ENCODE measurements at places on chromosomes 2 and 18.

DNA sequence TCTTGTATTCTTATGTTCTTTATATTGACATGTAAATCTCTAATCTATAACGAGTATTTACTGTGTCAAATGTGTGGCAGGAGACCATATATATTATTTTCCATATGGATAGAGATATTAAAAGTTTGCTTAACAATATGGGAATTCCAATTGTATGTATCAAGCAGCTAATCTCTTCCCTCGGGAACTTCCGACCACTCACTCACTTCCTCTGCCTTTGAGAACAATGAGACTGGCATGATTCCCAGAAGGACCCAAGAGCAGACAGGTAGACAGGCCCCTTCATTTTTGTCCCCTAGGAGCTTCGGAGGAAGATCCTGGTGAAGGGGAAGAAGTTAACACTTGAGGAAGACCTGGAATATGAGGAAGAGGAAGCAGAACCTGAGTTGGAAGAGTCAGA is 24.1 kb downstream of the PLCD4 start:
- no peak for DNase-seq

- no peak for DNase-seq
Measured at GRCh38 chr2:238235856-238236255, 4.0 kb downstream of the HES6 start.

DNA sequence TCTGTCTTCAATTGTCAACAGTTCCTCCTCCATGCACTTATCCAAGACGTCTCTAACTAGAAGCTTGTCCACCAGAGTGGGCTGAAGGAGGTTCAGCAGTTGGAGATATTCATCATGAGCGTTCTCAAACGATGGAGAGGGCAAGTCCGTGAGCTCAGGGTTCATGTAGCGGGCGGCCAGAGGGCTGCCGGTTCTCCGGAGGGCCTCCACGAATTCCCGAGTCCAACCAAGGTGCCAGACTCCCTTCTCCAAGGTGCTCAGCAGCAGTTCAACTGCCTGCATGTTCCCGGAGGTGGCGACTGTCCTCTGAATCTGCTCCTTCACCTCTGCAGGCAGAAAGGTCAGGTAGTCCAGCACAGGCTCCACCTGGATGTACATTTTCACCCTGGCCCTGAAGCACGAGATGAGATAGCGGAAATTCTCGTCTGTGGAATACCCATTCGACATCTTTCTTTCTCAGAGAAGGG is 590 bp downstream of the IFIH1 start:
- DNase-seq, result peak; percentile 60

GRCh38 chr2:128510701-128511397 is 192.2 kb upstream of the HS6ST1 start:
- DNase-seq, result no peak

GRCh38 chr2:218963601-218964000 is 4.1 kb downstream of the CDK5R2 start:
- no peak for DNase-seq

DNA sequence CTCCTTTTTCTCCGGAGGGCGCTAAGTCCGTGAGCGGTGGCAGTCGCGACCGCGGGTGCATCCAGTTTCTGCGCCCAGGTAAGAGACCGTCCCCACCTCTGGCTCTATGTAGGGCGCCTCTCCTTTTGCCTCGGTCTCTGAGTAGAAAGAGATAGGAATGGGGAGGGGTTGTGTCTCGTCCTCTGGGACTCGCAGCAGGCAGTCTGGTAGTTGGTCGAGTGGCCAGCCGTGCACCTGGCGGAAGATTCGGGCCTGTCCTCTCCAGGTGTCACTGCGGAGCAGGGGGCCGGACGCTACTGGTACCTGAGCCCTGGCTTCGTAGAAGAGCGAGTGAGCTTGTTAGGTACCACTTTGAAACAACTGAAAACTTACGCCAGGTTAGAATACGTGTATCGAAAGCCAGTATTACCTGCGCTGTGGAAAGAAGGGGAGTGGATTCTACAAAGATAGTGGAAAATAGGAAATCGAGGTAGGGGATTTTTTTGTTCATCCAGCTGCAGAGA is 403 bp downstream of the MAP2 start:
- DNase-seq, result peak; percentile 32

DNA sequence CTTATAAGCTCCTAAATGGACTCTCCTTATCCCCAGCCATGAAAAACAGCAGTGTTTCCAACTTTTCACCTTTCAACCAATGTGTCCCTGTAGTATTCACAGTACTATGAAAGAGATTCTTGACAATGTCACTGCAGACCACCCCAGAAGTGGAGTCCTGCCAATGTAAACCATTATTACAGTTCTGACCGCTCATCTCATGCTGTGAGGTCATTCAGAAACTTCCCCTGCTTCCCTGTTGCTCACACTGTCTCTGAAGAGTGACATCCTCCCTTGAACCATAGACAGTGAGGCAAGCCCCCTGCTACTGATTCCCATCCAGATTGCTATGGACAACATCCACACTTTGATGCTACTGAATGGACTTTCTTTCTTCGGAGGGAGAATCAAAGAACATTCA is 1523.7 kb upstream of the ACVR2A start:
- no peak for DNase-seq

DNA sequence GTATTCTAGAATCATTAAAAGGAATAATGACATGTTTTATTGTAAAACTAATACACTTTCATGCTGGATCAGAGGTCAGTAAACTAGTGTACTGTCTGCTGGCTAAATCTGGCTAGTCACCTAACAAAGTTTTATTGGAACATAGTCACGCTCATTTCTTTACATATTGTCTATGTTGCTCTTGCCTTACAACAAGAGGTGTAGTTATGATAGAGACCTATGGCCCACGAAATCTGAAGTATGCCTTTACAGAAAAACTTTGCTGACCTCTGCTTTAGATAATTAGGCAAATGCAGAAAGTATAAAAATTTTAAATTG is 29.9 kb upstream of the SCYGR2 start:
- no peak for DNase-seq

DNA sequence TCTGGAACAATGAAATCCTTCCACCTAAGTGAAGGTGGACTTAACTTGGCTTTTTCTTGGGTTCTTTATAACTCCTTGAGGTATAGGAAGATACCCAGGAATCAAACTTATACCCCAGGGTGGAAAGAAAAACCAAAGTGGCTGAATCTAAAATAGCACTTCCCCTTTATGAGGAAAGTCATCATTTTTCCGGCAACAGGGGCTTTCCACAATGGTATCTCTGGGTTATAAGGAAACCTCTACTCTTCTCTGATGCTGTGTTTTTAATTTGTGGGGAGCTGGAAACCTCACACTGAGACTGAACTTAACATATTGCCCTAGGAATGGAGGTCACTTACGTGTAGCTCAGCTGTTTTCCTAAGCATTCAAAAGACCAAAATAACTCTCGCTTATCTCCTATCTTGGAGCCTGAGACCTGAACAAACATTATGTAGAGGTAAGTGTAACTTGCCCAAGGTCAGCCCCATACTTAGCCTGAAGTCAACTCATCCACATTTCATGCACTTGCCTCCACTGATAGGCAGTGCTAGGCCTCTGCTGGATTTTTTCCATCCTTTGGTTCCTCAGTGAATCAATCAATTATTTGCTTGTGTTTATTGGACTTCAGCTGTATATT is 117.9 kb downstream of the SETBP1 start:
- DNase-seq, result no peak

DNA sequence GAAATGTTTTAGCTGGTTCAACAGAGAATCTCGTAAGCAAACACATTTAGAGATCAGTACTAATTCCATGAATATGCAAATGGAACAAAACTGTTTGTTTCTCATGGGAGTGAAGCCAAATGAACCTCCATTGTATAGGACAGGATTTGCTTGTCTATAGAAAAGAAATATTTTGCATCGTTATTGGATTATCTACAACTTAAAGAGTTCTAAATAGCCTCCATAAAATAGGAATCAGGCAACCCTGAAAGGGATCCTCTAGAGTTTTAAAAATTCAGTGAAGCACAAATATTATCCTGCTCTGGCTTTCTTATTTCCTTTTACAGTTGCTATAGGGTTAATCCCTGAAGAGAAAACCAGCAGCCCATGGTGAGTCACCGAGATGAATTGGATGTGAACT is 378.4 kb upstream of the NRXN1 start:
- DNase-seq, result no peak

DNA sequence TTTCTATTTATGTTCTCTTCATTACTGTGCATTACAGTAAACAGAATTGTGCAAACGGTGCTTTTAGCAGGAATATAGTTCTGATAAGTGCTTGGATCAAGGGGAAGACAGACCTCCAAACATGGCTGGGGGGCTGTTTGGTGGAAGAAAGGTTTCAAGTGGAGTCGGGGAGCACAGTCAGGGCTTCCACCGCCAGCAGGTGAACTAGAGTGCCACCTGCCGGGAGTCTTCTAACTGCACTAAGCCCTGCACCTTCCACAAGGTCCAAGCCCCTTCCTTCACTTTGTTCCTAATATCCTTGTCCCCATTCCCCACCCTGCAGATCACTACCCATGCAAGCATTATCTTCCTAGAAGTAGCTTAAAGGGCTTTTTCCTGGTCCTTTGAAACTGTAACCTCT is 11.1 kb downstream of the ONECUT2 start:
- DNase-seq, result no peak

DNA sequence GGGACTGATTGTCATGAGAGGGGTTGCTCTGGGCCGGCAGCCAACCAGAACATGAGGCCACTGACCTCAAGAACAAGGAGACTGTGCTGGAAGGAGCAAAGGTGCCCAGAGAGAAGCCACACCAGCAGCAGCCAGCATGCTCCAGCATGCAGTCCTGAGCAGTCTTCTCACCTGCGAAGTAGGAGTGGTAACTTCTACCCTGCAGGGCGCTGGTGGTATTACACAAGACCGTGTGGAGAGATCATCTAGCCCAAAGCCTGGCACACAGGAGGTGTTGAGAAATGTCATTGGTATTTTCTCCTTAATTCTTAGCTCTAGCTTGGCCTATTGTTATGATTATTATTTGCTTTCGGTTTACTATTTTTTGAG is 132.7 kb downstream of the TSN start:
- no peak for DNase-seq

GRCh38 chr2:128597121-128597762 is 278.6 kb upstream of the HS6ST1 start:
- DNase-seq, result no peak

DNA sequence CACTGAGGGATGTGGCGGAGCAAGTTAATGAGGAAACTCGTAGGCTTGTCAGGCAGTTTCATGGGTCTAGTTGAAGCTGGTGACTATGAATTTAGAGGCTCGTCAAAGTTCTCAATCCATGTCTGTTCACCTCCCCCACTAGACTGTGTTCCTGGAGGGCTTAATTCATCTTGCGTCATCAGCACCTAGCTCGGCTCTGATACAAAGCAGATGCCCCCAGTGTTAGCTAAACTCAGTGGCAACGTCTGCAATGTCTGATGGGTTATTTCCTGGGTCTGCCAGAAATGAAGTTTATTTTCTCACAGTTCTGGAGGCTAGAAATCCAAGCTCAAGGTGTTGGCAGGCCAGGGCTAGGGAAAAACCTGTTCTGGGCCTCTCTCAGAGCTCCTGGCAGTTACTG is 140.6 kb downstream of the PID1 start:
- DNase-seq, result no peak

All from activated naive CD8-positive, alpha-beta T cell treated with anti-CD3 and anti-CD28 coated beads, Interleukin-2, amount 10 ng/mL, durations not matched to agents 7 days and 5 days (primary cell).